Stimulated activated CD8-positive, alpha-beta memory T cell treated with anti-CD3 and anti-CD28 coated beads, Interleukin-12 subunit alpha, Interleukin-12 subunit beta, amount 100 ng/mL, for 4 hours (primary cell): ENCODE measurements at places on chromosomes 7 and 10.

- DNase-seq: no peak
Measured at GRCh38 chr7:28176174-28176573, 4.4 kb downstream of the JAZF1 start.

GRCh38 chr10:77699080-77699645 lies 61.6 kb upstream of the KCNMA1 start:
- DNase-seq: no peak

GRCh38 chr10:92291921-92292845 lies 1.2 kb downstream of the MARCHF5 start:
- DNase-seq: no peak

DNA sequence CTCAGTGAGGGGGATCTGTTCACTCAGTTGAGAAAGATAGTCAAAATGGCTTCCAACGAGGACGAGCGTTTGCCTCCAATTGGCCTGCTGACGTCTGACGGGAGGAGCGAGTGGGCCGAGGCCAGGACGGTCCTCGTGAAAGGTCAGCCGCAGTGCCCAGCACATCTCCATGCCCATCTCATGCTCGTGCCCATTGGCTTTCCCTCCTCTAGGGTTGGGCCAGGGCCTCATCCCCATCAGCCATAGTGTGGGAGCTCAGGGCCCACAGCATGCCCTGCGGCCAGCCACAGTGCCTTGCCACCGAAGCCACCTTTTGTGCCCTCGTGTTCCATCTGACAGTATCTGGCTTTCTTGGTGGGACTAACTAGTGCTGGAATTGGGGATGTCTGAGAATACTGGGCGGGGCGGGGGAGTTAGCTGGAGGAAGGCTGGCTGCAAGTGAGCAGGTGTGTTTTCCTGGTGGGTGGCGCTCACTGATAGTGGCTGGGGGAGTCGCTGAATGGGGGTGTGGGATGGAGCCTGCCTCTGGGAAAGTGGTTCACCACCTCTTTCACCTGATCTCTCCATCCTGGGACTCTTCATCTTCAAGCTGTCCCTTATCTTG lies 13.9 kb downstream of the CHAT start:
- no peak for DNase-seq

GRCh38 chr10:79179164-79179956 lies 110.6 kb downstream of the ZMIZ1 start:
- no peak for DNase-seq
